ENCODE measurements at places on chromosomes 16 and 17.

GRCh38 chr17:28413804-28414203 is 7.8 kb upstream of the SLC46A1 start:
- DNase-seq = no peak

DNA sequence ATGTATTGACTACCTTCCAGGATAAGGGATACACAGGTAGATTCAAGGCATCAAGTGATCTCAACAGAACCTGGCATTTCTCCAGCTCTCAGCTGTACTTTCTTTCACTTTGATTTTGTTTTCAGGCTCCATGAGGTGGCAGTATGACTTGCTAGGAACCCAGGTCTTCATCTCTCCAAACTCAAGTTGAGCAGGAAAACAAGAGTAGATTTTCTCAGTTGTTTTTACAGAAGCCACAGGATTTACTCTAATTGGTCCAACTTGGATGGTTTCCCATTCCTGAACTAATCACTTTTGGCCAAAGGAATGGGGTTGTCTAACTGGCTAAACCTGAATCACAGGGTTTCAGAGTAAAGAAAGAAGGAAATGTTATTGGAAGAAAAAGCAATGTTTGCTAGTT is 146.6 kb downstream of the TRIM37 start:
- no peak for DNase-seq

DNA sequence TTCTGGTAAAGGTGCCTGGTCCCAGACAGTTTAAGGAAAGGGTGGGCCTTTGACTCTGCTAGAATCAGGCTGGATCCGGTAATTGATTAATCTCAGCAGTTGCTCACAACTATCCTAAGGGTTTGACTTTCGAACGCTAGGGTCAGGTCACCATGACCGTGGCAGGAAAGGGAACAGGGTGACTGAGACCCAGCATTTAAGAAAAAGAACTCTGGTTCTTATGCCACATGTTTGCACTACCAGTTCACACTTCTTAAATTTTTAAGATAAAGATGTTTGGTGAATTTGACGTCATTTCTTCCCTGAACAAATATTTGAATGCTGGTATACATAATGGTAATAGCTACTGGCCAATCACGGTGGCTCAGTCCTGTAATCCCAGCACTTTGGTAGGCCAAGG is 52.2 kb downstream of the TEX14 start:
- DNase-seq = no peak

DNA sequence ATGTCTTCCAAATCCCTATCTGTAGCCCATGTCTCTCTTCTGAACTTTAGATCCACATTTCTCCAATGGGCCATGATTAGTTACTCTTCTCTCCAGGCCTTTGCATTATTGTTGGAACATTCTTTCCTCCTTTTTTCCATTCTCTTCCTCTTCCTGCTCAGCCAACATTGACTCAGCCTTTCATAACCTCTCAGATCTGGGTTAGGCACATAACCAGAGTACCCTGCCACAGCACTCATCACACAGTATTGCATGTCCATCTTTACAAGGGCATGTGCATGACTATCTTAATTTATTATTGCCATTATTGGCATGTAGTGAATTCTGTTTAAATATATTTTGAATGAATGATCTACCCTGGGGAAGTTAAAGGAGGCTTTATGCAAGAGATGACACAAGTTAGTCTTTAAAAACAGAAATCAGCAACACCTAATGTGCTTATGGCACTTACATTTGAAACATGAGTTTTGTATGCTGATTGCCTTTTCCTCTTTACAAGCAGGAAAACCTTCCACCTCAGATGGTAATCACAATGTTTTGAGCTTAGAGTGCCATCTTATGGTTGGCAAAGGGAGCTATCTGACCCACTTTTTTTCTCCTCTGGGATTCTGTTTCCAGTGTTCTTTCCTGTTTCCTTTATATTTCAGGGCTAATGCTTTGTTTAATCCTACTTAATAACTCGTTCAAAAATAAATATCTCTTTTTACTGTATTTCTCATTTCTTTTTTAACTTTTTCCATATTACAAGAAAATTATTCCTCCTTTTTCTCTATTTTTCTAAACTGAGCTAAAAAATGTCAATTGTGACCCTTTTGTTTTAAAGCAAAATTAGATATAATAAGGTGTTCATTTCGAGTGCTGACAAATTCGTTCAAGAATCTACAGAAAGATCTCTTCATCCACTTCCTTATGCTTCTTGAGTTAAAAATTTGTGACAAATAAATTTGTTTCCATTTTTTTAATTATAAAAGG is 151.0 kb upstream of the RBL2 start:
- DNase-seq = peak; percentile 65

DNA sequence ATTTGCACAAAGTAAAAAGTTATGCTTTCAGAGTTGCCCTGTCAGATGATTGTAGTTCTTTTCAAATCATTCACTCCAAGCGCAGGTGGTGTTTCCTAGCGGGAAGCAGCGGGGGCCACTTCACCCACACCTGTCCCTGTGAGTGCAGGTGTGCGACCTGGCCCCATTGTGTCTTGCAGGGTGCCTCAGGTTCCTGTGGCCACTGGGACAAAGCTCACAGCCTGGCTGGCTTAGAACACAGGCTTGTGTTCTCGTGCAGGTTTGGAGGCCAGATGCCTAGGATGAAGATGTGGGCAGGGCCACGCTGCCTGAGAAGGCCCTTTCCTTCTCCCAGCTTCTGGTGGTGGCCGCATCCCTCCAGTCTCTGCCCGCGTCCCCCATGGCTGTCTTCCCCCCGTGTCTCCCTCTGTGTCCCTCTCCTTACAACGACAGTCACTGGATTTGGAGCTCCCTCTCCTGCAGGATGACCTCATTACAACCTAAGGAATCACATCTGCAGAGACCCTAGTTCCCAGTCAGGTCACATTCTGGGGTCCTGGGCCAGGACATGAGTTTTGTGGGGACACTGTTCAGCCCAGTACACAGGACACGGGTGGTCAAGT is 90.5 kb downstream of the NPIPB11 start:
- no peak for DNase-seq

DNA sequence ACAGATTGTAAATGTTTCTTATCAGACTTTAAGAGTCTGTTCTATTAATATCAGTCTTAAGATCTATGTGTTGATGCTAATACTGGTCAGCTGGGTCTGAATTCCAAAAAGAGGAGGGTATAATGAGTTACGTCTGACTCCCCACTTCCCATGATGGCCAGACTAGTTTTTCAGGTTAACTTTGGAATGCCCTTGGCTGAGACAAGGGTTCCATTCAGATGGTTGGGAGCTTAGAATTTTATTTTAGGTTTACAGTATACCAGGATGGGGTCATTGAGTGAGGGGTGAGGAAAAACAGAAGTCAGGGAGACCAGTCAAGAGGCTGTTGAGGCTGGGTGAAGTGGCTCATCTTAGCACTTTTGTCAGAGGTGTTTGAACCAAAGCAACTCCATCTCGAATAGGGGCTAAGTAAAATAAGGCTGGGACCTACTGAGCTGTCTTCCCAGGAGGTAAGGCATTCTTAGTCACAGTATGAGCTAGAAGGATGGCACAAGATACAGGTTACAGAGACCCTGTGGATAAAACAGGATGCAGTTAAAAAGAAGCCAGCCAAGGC is 2.9 kb upstream of the TMEM231 start:
- DNase-seq = no peak

DNA sequence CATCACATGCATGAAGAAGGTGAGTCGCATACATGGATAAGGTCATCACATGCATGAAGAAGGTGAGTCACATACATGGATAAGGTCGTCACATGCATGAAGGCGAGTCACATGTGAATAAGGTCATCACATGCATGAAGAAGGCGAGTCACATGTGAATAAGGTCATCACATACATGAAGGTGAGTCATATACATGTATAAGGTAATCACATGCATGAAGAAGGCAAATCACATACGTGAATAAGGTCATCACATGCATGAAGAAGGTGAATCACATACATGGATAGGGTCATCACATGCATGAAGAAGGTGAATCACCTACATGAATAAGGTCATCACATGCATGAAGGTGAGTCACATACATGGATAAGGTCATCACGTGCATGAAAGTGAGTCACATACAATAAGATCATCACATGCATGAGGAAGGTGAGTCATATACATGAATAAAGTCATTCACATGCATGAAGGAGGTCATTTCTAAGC is 105.1 kb upstream of the SDK2 start:
- DNase-seq = no peak

GRCh38 chr16:1770328-1771187 is 785 bp downstream of the NME3 start:
- peak; percentile 51 for DNase-seq

- no peak for DNase-seq
These were observed 52.7 kb downstream of the TBC1D16 start for GRCh38 chr17:79982986-79983385.

DNA sequence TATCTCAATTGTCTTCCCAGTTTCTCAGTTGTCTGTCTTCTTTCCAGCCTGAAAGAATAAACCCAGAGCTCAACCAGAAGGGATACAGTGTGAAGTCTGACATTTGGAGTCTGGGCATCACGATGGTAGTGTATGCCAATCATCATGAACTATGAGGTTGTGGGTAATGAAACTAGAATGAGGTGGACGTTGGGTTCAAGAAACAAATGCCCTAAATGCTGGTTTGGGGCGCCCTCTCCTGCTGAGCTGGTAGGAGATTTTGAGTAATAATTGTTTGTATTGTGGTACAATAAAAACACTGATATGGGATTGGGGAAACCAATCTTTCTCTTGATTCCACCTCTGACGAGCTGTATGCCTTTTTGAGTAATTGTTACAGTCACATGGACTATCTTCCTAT is 110.4 kb downstream of the MAP2K6 start:
- no peak for DNase-seq

- DNase-seq = no peak
These were observed 8.0 kb downstream of the ZNF750 start for GRCh38 chr17:82831818-82832200.

DNA sequence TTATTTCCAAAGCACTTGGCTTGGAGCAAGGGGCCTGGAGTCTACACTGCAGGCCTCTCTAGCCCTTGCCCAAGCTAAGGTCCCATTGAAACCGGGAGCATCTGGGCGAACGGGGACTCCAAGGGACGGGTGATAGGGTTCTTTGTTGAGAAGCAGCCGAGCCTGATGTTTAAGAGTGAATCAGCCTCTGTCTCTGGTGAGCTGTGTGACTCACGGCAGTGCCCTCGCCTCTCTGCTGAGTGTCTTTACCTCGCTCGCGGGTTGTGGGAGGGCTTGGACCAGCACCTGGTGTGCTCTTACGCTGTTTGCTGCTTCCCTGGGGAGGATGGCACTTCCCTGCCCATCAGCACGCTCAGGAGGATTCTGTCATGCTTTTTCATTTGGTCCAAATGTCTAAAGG is 1.3 kb downstream of the HGS start:
- no peak for DNase-seq

DNA sequence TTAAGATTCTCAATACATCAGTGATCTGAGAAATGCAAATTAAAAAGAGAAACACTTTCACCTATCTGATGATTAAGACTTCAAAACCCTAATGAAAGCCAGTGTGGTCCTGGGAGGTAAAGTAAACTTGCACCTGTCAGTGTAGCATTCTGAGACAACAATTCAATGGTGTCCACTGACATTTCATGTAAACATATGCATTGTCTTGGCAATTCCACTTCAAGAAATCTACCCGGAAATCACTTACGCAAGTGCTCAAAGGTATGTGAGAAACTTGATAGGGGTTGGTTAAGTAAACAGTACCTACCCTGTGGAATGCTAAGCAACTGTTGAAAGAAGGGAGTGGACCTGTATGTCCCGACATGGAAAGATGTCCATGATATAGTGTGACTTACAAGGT is 2.1 kb downstream of the ST6GALNAC1 start:
- no peak for DNase-seq

GRCh38 chr17:38498353-38498752 is 70.1 kb downstream of the ARHGAP23 start:
- no peak for DNase-seq

DNA sequence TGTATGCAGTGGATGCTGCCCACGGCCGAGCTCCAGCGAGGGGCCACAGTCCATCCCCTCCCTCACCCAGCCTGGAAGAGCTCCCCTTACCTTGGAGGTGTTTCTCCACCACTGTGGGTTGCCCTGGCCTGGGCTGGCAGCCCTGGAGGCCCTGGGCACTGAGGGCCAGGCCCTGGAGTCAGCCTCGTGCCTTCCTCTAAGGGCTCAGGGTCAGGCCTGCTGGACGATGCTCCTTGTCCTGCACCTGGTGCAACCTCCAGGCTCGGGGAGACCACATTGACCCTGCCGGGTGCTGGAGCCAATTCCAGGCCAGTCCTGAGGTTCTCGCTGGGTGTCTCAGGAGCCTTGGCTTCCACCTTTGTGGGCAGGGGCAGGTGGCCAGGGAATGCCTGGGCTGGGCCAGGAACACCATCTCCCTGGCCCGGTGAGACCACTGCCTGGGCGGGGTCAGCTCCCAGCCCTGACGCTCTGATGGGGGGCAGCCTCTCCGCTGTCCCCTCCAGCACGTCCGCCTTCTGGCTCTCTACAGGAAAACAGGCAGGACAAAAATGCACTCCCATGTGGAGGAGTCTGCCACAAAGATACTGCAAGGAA is 10.4 kb downstream of the MYLK3 start:
- DNase-seq = no peak

GRCh38 chr16:75983296-75983695 is 257.0 kb upstream of the CPHXL start:
- peak; percentile 51 for DNase-seq

DNA sequence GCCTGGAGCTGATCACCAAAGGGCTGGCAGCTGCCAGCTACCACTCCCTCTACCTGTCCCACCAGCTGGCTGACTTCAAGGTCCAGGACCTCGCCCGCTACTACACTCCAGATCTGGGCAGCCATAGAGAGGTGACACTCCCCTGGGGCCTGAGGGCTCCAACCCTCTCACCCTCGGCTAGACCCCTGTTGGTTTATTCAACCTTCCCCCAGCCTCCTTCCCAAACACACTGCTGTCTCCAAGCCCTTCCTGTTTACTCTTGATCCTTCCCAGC is 18.0 kb downstream of the ALOX12B start:
- no peak for DNase-seq
